ENCODE measurements at places on chromosomes 6 and 20. TPM values are rescaled to one million over a fixed set of nuclear protein-coding genes. Genes with fewer than 3 reads are reported as not detected.

Gene TBXT
- not detected for total RNA-seq

Gene ZNF133
- total RNA-seq, result 20.5 TPM

Gene DLL1
- total RNA-seq, result 2.2 TPM

Gene PHF10
- total RNA-seq, result 53.7 TPM

Gene CDK5RAP1
- total RNA-seq, result 16.4 TPM

Gene BTN1A1
- total RNA-seq, result not detected

Gene BNIP5
- not detected for total RNA-seq

Gene EYA4
- total RNA-seq, result not detected

Gene RFX6
- total RNA-seq, result not detected

Gene RNF182
- total RNA-seq, result 0.65 TPM

Gene SNX14
- total RNA-seq, result 100 TPM

Gene RAET1G
- 0.65 TPM for total RNA-seq

Gene CRISP2
- not detected for total RNA-seq

Gene CDC5L
- 25.2 TPM for total RNA-seq

Gene SCAND1
- total RNA-seq, result 54.9 TPM

Gene SEMG1
- not detected for total RNA-seq

Gene SYNJ2
- 30.3 TPM for total RNA-seq

Gene ENPP3
- 1.5 TPM for total RNA-seq

Gene BCAS1
- total RNA-seq, result not detected

Gene IYD
- not detected for total RNA-seq

Gene PRR18
- total RNA-seq, result not detected

Gene MRAP2
- 0.57 TPM for total RNA-seq

Gene THBD
- total RNA-seq, result 42.2 TPM

Gene CFAP61
- total RNA-seq, result not detected

Gene SUMO4
- total RNA-seq, result 0.65 TPM

Gene FAM83B
- total RNA-seq, result not detected

Gene MAFB
- 3.4 TPM for total RNA-seq

Gene SLCO4A1
- 5.0 TPM for total RNA-seq

Gene RPS6KA2
- total RNA-seq, result 381 TPM

Gene PEX3
- 22.0 TPM for total RNA-seq

Gene CTSA
- total RNA-seq, result 37.2 TPM

Gene OR2H2
- not detected for total RNA-seq

Gene GRM1
- under 0.01 TPM for total RNA-seq

Gene RBPJL
- not detected for total RNA-seq

Gene CST2
- total RNA-seq, result not detected

Gene CLPSL1
- total RNA-seq, result not detected

Gene DDX39B
- 309 TPM for total RNA-seq

Gene MCHR2
- not detected for total RNA-seq

Gene TFAP2A
- total RNA-seq, result not detected

Gene MAK
- not detected for total RNA-seq

All from bladder microvascular endothelial cell (primary cell).